ENCODE measurements at places on chromosomes 2 and 18.

DNA sequence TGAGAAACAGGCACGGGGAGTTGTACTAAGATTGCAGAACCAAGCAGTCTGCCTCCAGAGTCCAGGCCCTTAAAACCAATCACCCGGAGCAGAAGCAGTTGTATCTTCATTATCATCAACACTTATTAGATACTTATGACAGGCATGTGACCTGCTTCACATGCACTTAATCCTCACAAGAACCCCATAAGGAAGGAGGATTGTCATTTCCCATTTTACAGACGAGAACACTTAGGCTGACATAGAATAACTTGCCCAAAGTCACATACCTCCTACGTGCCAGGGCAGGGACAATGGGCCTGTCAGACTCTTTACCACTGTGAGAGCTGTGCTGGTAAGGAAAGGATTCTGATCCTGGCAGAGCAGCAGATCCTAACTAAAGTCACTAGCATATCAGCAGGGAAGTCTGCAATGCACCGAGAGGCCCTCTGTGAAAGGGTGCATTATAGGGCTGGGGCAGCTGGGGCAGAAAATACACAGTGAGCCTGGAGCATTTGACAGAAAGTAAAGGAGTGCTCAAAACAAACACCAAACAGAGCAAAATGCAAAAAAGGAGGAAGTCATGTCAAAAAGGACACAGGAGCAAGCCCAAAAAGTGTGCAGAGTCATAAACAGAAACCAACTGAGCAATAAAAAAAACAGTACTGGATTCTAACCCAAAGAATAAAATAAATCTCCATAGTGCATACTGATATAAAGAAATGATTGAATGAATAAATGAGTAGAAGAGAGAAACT is 55.9 kb upstream of the SP3 start:
- no peak for DNase-seq

DNA sequence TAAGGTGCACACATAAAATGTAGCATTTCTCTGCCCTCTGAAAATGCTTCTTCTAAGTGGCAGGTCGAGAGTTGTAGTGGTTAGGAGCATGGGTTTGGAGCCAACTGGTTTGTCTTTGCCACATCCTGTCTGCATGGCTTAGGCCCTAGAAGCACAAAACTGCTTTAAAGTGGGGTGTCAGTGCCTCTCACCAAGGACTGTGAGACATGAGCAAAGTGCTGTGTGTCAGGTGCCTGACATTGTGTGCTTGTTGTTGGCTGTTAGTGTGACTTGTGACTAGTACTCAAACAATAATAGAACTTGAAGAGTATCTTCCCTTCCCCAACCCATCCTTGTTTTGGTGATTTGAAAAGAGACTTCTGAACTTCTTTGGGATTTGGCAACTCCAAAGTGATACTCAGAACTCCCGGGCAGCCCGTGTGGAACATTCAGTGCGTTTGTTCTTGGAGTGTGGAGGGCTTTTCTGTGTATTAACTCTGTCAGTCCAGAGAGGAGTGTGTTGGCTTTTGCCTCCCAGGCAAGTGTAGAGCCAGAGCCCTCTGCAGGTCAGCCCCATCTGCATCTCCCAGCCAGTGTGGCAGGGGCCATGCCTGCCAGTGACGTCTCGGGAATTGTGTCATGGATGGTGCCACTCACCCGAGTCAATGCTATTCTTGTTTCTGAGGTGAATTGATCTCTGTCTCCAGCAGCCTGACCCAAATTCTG is 5.0 kb downstream of the MGAT5 start:
- DNase-seq, result no peak

DNA sequence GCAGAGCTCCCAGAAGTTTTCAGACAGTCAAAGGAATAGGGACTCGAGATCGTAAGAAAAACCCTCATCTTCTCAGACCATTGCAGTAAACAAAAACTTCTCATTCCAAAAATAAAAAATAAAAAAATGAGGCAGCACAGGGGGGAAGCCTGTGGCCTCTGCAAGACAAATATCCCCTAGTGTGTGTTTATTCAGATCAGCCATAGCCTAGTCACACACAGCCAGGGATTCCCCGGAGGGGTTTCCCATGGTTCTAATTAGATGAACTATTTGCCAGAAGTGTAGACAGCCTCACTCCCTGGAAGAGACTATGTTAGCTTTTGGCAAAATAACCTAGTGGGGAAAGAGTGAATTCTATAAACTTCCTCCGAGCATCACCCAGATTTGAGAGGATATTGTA is 122.9 kb upstream of the KLF7 start:
- no peak for DNase-seq

- DNase-seq, result no peak
These were observed 255.4 kb downstream of the LOXHD1 start for GRCh38 chr18:46401486-46402070.

GRCh38 chr2:100625717-100626116 is 62.9 kb downstream of the PDCL3 start:
- DNase-seq, result no peak

DNA sequence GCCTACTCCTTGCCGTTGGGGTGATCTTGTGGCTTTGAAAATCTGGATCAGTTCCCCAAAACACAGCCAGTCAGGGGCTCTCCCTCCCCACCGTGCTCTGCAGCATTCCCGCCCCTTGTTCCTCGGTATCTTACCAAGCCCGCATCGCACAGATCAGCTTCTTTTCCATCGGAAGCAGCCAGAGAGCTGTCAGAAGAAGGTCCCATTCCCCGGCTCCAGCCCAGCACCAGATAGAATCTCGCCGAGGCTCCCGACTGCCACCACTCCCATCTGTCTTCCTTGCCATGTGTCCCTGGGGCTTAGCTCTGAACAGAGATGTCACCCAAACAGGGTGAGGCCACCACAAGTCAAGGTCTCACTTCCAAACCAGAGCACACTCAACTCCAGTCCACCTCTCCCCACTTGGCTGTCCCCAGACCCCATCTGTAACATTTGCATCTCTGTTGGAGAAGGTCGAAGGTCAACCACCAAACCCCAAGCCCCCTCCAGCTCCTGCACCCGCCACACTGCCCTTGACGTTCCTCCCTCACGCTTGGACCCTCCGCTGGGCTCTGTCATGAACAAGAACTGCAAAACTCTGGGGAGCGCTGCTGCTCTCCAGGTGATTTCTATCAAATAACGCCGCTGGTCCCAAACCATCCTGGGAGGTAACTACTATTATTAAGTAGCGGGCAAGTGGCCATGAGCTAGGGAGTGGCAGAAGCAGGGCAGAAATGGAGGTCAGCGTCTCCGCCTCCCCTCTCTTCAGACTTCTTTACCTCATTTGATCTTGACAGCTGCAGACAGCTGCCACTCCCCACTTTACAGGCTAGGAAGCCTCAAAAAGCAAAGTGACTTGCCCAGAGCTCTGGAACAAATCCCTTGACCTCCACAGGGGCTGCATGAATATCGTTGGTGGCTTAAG is 70.0 kb upstream of the TAF1B start:
- no peak for DNase-seq

- DNase-seq, result no peak
These were observed 432.9 kb upstream of the MYT1L start for GRCh38 chr2:2764001-2764355.

- DNase-seq, result no peak
These were observed 7.8 kb downstream of the ITGA4 start for GRCh38 chr2:181464966-181465365.

DNA sequence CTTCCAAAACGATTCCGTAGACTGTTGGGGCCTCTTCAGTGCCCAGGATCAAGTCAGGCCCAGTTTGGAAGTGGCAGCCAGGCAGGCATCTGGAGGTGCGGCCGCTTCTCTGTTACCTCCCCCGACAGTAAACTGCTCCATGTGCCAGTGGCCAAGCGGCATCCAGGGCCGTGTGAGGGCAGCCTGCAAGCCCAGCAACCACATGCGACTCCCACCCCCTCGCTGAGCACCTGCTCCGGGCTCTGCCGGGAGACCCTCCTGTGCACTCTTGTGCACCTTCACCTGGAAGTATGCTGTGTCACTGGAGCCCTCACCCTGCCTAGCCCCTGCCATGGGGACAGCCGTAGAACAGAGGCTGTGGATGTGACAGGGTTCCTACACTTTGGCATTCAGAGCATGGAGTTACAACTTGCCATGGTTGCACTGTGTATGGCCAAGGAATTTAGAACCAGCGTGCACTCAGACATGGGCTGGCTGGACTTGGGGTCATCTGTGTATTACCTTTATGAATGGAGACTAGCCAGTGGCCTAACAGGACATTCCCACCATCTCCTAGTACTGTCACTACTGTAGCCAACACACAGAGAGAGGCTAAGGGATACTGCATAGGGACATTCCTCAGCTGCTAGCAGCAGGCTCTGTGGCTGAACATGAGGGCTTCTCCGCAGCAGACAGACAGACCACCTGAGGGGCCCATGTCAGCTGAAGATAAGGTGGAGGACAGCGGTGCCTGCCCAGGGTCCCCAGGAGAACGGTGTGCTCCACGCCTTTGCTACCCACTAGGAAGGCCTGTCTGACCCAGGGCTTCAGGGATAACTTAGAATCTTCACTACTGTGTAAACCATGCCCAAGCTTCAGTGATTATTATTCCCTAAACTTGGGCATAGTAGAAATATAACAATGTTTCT is 25.0 kb upstream of the FAHD2A start:
- DNase-seq, result no peak

- no peak for DNase-seq
These were observed 409.5 kb upstream of the UBE2E3 start for GRCh38 chr2:180570864-180571263.

- DNase-seq, result no peak
These were observed 181.8 kb downstream of the EIPR1 start for GRCh38 chr2:3195641-3196476.

DNA sequence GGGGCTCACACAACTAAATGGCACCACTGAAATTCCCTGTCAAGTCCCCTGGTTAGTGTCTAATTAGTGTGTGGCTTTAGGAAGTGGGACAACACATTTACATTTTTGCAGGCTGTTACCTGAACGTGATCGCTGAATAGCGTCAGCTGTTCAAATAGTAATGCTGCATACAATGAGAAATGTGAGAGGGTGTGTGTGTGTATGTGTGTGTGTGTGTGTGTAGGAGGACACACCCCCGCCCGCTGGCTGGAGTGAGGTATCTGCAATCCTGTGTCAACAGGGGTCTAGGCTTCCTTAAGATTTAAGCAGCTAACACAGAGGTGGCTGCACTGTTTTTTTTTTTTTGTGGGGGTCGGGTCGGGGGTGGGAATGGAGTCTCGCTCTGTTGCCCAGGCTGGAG is 4.8 kb upstream of the LYPD6B start:
- DNase-seq, result no peak

- peak; percentile 88 for DNase-seq
These were observed 10.0 kb upstream of the GBX2 start for GRCh38 chr2:236177967-236178889.

DNA sequence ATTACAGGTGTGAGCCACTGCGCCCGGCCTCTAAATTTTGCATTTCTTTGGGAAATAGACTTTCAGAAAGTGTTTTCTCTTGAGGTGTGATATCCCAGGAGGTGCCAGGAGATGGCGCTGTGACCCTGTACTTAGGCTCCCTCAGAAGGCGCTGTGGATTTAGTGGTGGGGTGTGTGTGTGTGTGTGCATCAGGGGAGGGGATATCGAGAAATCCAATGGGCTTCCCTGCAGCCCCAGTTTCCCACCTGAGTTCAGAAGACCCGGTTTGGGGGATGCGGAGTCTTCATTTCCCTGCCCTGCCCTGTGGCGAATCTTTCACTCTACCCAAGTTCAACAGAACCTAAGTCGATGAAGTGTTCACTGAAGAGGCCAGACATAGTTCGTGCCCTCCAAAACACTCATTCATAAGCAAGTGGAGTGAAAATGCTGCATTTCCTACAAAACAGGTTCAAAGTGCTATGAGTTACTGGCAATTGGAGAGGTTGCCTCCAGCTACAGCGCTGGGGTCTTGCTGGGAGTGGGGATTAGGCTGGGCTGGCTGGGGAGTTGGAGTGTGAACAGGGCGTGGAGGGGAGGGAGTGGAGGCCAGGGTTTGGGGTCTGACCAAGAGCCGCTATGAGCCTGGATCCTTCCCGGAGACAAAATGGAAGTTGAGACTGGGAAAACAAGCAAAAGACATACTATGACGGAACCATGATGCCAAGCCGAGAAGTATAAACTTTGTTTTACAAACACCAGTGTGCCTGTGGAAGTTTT is 6.5 kb upstream of the WNT6 start:
- peak; percentile 61 for DNase-seq

- DNase-seq, result peak; percentile 20
These were observed 119.0 kb upstream of the ARHGAP28 start for GRCh38 chr18:6610466-6610865.

DNA sequence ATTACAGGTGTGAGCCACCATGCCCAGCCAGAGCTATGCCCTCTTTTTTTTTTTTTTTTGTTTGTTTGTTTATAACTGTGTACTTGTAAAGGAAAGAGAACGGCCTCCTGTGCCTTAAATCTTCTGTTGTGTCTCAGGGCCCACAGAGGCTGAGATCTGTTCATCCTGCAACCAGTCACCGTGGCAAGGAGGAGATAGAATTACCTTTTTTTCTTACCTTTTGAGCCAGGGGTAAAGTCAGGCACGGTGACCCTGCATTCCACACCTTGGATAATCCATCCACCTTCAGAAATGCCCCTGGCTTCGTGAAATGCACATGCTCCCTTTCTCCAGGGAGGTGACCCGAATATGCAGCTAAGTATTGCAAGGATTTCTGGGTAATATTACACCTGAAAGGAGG is 12.8 kb downstream of the NEDD4L start:
- no peak for DNase-seq

DNA sequence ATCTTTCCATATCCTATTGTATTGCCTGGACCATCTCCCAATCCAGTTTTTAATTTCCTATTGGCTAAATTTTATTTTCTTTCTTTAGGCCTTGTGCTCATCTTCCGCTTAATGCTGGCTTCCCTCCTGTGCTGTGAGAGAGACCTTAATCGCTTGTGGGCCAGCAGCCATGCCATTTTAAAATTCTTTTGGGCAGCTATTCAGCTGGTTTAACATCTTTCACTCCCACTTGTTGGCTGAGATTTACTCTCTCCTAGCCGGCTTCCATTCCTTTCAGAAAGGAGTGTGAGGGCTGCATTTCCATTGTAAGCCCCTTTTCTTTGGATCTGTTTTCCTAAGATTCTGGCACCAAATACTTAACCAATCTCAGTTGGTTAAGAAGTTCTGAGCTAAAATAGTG is 140.9 kb upstream of the RASGRP3 start:
- no peak for DNase-seq

DNA sequence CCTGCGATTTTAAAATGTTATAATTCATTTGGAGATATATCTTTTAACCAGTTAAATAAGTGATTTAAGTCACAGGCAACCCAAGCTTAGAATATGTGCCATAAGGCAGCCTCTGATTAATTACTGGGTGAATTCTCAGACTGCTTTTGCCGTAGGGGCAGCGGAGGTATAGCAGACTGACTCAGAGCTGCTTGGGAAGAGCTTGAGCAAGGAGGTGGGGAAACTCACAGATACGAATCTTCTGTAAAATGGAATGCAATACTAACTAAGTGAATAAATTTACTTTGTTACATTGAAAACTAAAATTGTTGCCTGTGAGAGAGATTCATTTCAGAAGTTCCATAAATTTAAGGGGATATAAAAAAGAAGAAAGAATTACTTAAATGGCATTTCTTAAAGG is 115.4 kb downstream of the KYNU start:
- DNase-seq, result no peak

GRCh38 chr18:25180973-25181548 is 170.9 kb downstream of the ZNF521 start:
- no peak for DNase-seq

All from AG20443 (cell line).